ENCODE measurements at places on chromosomes 13 and 19.

DNA sequence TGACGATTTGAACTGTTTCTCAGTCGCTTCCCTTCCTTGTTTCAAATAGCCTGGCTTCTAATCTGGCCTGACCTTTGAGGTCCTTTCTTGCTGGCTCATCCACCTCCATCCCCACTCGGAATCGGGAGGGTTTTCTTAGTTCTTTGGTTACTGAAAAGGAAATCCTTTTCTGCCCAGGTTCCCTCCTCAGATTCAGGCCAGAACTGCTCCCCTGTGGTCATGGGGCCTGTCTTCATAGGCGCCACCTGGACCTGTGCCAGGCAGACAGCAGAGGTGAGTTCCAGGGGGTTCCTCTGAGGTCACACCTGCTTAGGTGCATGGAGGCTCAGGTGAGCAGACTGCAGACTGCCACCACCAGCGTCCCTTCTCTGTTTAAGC, 62.4 kb downstream of the AKAP11 start:
- no peak for DNase-seq

DNA sequence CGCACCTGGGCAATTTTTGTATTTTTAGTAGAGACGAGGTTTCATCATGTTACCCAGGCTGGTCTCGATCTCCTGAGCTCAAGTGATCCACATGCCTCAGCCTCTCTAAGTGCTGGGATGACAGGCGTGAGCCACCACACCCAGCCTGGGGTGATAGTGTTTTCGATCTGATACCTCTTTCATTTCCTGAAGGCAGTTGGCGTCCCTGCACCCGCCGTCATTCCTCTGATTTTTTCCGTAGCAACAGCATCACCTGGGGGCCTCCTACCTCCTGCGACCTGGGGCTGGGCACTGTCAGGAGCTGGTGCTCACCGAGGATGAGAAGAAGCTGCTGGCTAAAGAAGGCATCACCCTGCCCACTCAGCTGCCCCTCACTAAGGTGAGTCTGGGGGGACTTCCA, 10.8 kb downstream of the CREB3L3 start:
- no peak for DNase-seq

- DNase-seq: no peak
These were observed 17.2 kb upstream of the JUND start for GRCh38 chr19:18298601-18299000.

DNA sequence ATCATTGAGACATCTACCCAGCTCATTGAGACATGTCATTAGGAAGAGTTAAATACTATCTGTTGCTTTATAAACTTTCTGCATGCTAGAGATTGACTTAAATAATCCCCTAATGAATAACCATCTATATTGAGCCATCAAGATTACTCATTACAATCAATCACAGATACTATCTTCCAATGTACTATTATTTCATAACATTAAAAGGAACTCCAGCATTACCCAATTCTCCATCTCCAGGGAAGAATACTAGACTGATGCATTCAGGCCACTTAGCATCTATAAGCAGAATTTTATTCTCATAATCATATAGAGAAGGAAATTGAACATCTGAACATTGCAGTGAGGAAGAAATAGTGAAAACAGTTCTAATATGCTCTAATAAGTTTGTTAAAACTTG, 8.0 kb downstream of the EPSTI1 start:
- no peak for DNase-seq

DNA sequence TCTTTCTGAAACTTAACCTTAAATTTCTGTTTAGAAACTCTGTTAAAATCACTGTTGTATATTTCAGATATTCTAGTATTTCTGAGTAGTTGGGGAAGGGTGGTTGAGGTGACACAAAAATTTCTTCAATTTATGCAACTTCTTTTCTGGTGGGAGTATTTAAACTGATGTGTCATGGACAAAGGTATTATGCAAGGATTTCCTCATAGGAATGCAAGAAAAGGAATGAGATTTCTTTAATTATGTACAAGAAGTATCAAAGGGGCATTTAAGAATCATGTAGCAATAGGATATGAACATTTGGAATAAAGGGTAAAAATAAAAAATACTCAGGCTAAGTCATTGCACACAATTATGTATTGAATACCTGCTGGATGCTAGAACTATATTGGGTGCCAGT, 575.8 kb upstream of the KLF12 start:
- no peak for DNase-seq

GRCh38 chr13:106581225-106581624, 13.3 kb upstream of the ARGLU1 start:
- no peak for DNase-seq

DNA sequence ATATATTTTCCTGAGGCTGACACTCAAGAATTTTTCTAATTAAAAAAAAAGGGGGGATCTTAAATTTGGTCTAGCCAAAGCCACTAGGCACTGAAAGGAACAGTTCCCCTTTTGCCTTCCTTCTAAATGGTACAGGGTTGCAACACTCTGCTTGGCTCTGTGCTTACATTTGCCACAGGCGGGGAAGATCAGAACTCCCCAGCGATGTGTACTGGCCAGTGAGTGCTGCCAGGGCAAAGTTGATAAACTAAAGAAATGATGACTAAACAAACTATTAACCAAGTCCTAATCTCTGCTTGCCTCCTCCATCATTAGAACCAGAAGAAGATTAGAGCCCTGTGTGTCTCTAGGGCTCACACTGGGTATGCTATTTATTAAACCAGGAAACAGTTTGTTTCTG, 75.3 kb upstream of the SCEL start:
- no peak for DNase-seq

- DNase-seq: no peak
These were observed 14.0 kb downstream of the JOSD2 start for GRCh38 chr19:50497022-50497405.

GRCh38 chr19:45506989-45507871, at the start of gene VASP:
VASP (plus strand) TSS chr19:45507479; CDS start chr19:45507772, 293 bp downstream.
- peak; percentile 84 for DNase-seq

- DNase-seq: no peak
These were observed 46.9 kb upstream of the PTPRS start for GRCh38 chr19:5387472-5387871.

DNA sequence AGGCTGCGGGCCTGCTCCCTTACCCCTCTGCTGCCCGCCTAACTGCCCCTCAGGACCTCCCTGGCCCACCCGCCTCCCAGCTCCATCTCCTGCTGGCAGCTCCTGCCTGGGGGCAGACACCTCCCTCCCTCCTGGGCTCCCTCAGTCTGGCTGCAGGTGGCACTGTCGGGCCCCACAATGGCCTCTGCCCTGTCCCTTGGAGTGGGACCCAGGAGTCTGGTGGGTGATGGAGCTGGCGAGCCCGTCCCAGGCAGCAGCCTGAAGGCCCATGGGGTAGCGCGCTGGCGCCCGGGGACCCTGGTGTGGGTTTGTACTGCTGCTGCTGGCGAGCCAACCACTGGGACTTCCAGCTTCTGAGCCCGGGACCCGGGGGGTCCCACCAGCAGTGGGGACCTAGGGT, 83.6 kb downstream of the KDM4B start:
- no peak for DNase-seq

- no peak for DNase-seq
These were observed 549.2 kb upstream of the KLF12 start for GRCh38 chr13:74683411-74683810.

DNA sequence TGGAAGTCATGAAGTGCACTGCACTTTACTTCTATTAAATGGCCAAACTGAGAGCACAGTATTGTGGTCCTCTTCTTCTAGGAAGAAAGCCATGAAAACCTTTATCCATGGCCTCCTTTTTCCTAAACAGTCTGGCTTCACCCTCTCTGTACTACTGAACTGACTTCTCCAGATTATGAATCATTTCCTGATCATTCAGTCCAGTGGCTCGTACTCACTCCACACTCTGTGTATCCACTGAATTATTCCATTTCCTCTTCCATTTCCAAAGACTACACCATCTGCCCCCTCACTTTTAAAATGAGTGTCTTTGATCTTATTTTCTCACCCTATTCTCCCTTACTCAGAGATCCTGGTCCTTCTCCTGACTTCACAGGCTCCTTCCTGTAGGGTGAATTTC, 29.7 kb upstream of the FREM2 start:
- no peak for DNase-seq

DNA sequence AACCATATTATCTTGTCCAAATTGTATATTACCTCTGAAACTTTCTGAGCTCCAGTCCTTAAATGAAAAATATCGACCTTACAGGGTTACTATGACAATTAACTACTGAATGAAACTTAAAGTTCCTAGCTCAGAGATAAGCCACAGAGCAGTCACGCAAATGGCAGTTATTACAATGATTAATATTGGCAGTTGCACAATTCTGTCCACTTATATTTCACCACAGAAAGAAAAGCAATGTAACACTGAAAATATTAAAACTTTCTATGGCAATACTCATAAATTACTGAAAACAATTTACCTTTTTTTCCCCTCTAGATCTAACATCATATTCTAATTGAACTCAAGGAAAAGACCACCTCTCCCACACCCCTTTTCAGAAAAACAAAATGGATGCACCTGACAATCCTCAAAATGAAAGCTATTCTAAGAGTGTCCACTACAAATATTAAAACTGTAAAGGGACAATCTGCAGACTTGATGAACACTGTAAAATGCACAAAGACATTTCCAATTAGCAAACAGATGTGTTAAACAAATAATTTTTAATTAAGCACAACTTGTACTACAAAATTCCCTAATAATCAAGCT, 14.6 kb downstream of the LNX2 start:
- DNase-seq: no peak

DNA sequence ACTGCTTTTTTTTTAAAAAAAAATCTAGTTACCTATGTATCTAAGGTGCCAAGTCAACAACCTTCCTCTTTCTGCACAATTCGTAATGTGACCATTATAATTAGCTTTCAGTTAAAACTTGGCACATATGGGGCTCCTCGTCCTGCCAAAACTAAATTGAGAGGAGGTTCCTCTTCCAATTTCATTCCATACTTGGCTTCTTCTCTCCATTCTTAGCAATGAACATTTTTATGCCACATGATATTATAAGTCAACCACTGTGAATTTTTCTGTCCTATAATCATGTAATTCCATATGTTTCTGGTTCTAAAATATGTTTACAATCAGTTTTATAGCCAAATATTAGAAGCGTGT, 177.0 kb downstream of the DCLK1 start:
- DNase-seq: no peak

DNA sequence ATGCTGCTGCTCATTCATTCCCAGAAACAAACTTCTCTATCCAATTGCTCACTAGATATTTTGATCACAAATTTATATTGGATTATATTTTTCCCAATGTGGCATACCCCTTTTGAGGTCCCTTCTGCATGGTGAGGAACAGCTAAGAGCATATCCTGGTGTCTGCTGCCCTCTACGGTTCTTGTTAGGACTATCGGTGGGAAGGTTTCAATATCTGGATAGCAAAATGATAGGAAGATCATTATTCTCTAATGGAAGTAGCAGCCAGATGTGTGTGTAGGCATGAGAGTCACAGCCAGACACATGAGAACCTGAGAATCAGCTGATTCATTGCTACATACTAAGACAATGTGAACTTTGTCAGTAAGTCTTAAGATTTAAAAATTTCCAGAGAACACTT, 1422.4 kb upstream of the MIR17HG start:
- no peak for DNase-seq

GRCh38 chr13:112984501-112984900, 15.5 kb downstream of the MCF2L start:
- DNase-seq: no peak

GRCh38 chr13:46377554-46377953, 9.5 kb downstream of the RUBCNL start:
- no peak for DNase-seq

DNA sequence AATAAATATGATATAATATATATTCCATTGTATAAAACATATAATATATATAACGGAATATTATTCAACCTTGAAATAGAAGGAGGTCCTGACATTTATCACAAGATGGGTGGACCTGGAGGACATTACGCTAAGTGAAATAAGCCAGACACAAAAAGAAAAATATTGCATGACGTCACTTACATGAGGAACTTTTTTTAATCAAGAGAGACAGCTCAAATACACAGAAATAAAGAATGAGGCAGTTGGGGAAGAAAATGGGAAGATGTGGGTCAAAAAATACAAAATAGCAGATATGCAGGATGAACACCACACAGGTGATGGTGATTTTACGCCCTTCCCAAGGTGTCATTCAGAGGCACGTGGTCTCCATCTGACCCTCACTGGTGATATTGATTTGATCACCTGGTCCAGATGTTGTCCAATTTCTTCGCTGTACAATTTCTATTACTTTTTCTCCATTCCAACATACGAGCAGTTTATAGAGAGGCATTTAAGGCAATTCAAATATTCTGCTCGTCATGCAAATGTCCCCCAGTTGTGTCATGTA, 513 bp upstream of the ZNF317 start:
- no peak for DNase-seq

DNA sequence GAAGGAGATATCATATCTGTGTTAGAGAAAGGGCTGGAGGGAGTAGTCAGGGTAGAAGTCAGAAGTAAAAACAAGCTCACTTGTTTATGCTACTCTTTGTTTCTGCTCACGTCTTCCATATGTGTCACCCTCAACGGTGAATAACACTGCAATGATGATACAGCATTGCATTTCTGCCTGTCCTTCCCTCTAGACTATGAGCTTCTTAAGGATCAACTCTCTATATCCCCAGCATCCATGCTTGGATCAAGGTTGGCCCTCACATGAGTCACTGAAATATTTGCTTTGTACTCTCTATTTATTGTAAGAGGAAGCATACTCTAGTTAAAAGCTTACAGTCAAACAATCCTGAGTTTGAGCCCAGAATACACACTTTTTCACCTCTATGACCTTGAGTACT, 406.0 kb downstream of the RFC3 start:
- DNase-seq: no peak

DNA sequence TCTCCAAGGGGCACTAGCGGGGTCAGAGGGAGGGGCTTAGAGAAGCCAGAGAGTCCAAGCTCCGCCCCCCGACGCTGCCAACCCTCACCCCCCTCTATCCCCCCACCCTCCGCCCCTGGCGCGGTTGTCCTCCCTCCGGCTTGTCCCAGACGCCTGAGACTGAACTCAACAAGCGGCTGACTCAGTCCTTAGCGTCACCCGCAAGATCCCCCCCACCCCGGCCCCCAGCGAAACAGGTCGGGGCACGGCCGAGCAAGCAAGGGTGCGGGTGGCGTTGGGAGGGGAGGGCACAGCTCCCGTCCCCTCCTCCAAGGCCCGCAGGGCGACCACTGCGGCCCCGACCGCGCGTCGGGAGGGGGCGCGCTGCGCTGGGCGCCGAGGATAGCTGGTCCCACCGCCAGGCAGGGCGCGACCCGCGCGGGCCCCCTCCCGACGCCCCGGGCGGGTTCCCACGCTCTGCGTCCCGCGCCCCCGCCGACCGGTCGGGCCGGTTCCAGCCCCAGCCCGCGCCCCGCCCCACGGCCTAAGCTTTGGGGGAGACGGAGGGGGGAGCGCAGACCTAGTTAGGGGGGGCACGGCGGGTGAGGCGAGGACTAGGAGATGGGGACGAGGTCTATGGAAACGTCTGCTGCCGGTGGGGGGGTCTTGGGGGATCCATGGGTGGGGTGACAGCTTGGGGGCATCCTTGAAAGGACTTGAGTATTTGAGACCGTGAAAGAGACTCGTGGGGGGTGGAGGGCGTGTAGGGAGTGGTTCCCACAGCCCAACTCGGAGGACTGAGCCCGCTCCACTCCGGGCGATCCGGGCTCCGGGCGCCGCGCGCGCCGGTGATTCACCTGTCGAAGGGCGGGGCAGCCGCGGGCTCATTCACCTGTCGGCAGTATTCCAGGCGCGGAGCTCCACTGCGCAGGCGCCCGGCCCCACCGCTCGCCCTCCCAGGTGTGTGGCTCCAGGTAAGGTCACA, 5.1 kb downstream of the NOTCH3 start:
- no peak for DNase-seq

Data from stimulated activated CD8-positive, alpha-beta memory T cell treated with anti-CD3 and anti-CD28 coated beads, Interleukin-12 subunit alpha, Interleukin-12 subunit beta, amount 100 ng/mL, for 1 hour (primary cell).